Sciatic nerve (tissue), 2 donors: ENCODE measurements at places on chromosomes 11 and 22. TPM values are rescaled to one million over a fixed set of nuclear protein-coding genes. Genes with fewer than 3 reads are reported as not detected.

The RTN4RL2 gene
- 2.5 TPM for total RNA-seq

The POLD4 gene
- 43.5 TPM for total RNA-seq

The CCDC87 gene
- total RNA-seq: 0.22 TPM

The KRTAP5-7 gene
- 0.58 TPM for total RNA-seq

The C11orf91 gene
- total RNA-seq: not detected

The INS gene
- 1.5 TPM for total RNA-seq

The MPPED2 gene
- total RNA-seq: 8.0 TPM

The MMP12 gene
- 0.22 TPM for total RNA-seq

The B3GAT1 gene
- total RNA-seq: 23.3 TPM

The E2F8 gene
- 0.13 TPM for total RNA-seq

The C22orf31 gene
- total RNA-seq: not detected

The PI4KA gene
- 116 TPM for total RNA-seq

The SNX32 gene
- total RNA-seq: 2.6 TPM

GRCh38 chr22:50674606-50675552 is 2.3 kb downstream of the SHANK3 start:
- DNase-seq: peak; percentile 63

DNA sequence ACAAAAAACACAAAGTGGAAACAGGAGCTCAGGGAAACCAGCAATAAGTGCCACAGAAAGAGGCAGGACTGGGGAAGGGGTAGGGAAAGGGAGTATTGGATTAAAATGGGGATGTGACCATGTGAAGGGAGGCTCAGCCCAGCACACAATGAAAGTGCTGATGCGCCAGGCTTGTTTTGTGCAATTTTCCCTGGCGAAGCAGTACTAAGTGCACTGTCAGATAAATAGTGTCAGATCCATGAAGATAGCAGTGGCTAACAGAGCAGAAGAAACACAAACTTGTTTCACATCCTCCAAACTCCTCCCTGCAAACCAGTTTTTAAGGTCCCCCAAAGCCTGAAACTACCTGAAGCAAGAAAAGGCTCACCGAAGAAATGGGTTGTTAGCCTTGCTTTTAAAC is 50.7 kb upstream of the RAPSN start:
- no peak for DNase-seq

DNA sequence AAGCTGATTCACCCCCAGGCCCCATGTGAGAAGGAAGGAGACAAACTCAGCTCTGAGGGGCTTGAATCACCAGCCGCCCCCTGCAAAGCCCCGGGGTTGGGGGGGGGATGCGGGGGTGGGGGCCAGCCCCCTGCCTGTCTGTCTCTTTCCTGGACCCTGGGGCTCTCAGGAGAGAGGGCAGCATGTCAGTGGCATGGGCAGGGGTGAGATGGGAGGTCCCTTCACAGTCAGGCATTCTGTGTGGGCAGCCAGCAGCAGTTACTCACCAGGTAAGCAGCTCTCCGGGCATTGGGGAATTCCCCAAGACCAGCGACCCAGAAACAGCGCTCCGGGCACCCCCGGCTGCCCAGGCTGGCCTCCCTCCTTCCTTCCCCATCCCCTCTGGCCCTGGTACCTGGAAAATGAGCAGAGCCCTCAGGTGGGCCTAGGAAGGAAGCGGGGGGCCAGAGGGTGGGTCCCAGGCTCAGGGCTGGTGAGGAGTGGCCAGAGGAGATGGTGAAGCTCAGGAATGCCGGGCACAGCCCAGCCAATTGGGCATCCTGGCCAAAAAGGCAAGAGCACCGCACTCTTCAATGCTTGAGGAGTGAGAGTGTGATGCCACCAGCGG is 4.2 kb upstream of the LIF start:
- no peak for DNase-seq

DNA sequence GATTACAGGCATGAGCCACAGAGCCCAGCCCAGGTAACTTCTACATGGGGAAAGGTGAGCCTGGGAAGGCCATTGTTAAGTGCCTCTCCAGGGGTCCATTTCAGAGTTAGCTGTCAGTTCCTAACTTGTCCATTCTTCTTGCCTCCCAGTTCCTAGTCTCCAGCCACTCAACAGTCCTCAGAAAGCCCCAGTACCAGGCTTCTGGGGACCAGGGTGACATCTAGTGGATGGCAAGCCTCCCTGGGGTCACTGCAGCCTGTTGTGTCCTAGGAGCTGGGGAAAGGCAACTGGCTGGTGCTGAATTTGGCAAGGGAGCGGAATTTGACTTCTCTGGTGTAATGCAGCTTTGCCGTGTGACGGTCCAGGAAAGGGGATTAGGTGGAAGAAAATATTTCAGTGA is 2.1 kb downstream of the LGALS12 start:
- DNase-seq: no peak

- DNase-seq: no peak
Measured at GRCh38 chr11:125968354-125968753, 22.5 kb downstream of the VSIG10L2 start.

GRCh38 chr11:44469412-44469811 is 96.1 kb upstream of the CD82 start:
- no peak for DNase-seq

- DNase-seq: no peak
Measured at GRCh38 chr11:2767071-2767470, 67.3 kb upstream of the KCNQ1OT1 start.

GRCh38 chr22:43008921-43009320 is 6.0 kb downstream of the PACSIN2 start:
- no peak for DNase-seq

DNA sequence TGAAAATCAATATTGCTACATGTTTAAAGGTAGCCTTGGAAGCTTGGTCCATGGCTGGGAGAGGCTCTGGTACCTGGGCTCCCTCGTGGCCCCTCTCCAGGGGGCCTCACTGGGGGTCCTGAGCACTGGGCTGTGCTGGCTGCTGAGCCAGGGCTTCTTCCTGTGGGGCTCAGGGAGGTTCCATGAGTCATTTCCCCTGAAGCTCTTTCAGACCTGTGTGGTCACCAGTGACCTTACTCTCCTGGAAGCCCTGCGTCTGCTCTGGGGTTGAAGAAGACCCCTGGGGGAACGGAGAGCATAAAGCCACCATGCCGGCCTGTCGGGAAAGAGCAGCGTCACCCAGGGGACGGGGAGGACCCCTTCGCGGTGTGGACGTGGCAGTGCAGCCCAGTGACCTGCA is 389.0 kb downstream of the TBC1D22A start:
- DNase-seq: no peak

- DNase-seq: no peak
Measured at GRCh38 chr11:94673951-94674491, 94.1 kb upstream of the AMOTL1 start.

DNA sequence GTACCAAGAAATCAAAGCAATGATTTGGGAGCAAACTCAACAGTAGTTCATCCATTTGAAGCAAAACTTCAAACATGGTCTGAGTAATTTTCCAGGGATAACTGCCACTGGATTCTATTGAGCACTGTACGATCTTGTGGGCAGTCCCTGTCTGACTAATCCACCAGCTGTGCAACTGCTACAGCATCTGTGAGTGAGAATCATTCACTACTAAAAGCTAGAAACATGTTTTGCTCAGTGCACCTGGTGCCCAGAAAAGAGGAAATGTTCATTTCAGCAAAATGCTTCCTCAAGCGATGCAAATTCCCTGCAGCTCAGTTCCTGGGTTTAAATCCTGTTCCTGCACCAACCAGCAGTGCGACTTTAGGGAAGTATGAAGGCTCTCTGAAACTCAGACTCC is 1077.9 kb downstream of the DLG2 start:
- no peak for DNase-seq

GRCh38 chr22:24772493-24773220 is 1.9 kb downstream of the PIWIL3 start:
- no peak for DNase-seq

DNA sequence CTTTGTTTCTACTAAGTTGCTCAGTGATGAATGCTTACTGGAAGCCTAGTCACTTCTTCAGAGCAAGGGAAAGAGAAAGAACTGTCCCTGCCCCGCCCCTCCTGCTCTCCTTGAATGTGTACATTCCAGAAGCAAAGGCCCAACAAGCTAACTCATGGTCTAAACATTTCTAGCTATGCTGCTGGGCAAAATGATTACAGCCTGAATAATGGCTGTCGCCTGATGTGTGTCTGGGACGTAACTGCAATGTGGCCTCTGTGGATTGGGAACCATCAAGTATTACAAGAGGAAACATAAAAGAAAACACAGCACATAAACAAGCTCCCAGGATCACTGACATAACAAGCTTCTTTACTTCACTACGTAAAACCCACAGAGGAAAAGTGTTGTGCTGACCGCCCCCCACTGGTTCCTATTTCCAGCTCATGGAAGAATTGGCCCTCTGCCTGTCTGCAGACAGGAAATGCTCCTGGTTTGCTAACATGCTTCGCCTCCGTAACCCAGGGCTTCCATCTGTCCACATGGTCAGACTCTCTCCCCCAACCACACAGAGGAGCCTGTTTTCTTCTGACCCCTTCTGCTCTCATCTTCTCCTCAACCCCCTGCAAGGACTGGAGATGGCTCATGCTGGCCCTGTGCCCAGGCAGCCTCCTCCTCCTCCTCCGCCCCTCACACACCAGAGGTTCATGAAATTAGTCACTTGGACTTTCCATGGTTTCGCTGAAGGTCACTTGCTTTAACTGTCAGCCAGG is 187.2 kb downstream of the MAML2 start:
- DNase-seq: peak; percentile 85

GRCh38 chr11:31802990-31803812 is 7.9 kb downstream of the PAX6 start:
- no peak for DNase-seq

- DNase-seq: peak; percentile 59
Measured at GRCh38 chr11:65410936-65411680, 11.5 kb upstream of the NEAT1 start.

GRCh38 chr11:86814775-86815174 is 14.4 kb downstream of the PRSS23 start:
- no peak for DNase-seq

DNA sequence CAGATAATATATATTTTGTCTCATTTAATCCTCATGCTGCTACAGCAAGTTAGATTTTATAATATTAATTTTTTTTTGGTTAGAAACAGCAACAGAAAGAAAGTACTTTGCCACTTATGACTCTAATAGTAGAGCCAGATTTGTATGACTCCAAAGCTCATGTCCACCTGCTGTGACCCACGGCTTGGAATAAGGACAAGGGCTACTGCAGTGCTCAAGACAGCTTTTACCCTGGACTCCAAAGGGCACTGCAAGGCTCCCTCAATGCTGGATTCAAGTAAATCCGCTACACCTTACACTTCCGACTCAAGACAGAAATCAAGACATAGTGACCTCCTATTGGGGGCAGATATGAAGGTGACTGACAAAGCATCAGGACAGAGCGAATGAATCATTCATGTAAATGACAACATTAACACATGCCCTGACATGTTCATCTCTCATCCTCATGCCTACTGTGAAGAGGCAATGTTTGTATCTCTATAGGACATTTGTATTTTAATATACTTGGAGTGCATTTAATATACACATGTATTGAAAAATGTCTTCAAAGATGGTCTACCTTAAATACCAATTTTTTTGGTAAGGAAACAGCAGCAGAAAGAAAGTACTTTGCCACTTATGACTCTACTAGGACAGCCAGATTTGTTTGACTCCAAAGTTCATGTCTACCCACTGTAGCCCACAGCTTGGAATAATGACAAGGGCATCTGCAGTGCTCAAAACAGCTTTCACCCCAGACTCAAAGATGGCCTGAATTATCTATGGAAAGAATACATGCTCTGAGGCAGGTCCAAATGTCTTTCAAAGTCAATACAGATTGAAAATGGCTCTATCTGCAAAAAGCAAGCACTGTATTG is 375.6 kb upstream of the CCDC90B start:
- DNase-seq: no peak

DNA sequence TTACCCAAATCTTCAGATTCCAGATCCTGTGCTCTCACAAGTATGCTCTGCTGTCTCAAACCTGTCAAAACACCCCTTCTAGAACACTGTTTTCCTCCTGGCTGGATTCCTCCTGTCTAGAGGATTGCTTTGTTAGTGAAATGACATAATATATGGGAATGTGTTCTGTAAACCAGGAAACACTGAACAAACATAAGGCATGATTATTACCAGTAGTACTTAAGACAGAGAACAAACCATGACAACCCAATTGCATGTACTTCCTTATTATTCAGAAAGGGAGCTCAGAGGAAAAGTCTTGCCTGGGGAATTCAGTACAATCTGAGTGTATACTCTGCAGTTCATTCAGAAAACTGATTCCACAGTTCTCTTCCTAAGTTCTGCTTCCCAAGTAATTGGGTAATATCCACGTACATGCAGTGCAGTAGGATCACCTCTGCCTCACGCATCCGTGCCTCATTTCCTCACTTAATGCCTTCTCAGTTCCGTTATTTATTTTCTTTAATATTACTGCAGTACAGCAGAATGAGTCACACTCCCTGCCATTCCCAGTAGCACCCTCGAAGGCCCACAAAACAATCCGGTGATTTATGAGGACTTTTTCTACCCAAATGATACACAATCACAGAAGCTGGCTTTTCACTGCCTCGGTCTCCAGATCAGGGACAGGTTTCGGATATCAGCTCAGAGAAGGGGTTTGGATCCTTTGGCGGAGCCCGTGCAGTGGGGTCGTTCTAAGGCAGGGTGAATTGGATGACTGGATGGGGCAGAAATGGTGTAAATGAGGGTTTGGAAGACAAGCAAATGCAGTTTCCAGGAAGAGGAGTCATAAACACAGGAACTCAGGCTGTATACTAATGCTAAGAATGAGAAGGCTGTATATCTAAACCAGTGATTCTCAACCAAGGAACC is 896.9 kb downstream of the KCNA4 start:
- no peak for DNase-seq

DNA sequence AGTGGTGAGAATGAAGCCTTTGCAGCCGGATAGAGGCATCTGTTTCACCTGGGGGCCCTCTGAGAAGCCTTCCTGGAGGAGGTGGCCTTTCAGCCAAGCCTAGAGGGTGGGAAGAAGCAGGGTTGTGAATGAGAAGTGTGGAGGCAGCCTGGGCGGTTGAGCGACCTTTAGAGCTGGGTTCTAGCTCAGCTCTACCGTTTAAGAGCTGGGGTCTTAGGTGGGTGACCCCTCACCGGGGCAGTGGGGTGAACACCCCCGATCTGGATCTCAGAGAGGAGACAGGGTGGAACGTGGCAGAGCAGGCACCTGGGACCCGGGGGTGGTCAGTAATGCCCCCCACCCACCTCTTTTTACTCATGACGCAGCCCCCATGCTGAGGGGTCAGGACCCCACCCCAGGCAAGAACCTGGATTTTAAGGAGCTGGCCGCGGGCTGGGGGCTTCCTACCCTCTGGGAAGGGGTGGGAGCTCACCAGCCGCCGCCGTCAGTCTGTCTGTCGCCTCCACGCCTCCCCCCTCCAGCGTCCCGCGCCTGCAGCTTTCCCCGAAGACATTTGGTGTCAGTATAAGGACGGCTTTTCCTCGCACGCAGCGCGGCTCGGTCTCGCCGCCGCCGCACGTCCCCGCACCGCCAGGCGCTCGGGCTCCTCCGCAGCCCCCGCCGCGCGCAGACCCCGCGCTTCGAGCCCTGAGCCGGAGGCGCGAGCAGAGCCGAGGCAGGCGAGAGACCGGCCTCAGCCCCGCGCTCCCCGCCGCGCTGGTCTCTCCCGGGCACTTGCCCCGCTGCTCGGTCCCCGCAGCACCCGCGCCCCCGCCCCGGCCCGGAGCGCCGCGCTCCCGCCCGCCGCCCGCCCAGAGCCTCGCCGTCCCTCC is 13.3 kb upstream of the CACNA1I start:
- DNase-seq: no peak

GRCh38 chr11:636511-637332 is at the start of gene DRD4:
TSS of gene DRD4 (plus strand) at chr11:637269. CDS start at chr11:637305, 36 bp downstream.
- no peak for DNase-seq

GRCh38 chr22:49965091-49966040 is 4.8 kb downstream of the PIM3 start:
- DNase-seq: peak; percentile 63
